ENCODE measurements at places on chromosomes 5 and 9.

- no peak for DNase-seq
Observed at GRCh38 chr9:79387101-79387835, 184.5 kb upstream of the TLE4 start.

DNA sequence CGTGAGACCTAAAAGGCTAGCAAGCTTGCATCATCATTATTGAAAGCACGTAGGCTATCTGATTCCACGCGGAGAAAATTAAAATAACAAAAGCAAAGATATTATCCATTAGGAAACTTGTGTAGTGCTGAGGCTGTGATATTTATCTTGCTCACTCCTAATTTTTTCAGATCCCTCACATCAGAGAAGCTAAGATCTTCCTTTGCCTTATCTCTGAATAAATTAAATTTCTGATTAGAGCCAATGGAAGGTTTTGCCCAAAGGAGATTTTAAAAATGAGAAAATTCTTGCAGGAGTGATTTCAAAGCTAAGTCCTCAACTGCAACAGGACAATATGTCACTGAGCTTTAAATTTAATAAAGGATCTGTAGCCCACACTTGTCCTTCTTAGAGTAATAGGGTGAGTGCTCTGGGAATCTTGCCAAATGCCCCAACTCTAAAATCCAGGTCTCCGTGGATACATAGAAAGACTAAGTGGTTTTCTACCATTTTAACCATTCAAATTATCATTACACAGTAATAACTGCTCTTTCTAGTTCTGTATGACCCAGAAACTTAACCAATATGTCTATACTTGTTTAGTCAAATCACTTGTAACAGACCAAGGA, 295.0 kb downstream of the CAAP1 start:
- DNase-seq, result no peak

DNA sequence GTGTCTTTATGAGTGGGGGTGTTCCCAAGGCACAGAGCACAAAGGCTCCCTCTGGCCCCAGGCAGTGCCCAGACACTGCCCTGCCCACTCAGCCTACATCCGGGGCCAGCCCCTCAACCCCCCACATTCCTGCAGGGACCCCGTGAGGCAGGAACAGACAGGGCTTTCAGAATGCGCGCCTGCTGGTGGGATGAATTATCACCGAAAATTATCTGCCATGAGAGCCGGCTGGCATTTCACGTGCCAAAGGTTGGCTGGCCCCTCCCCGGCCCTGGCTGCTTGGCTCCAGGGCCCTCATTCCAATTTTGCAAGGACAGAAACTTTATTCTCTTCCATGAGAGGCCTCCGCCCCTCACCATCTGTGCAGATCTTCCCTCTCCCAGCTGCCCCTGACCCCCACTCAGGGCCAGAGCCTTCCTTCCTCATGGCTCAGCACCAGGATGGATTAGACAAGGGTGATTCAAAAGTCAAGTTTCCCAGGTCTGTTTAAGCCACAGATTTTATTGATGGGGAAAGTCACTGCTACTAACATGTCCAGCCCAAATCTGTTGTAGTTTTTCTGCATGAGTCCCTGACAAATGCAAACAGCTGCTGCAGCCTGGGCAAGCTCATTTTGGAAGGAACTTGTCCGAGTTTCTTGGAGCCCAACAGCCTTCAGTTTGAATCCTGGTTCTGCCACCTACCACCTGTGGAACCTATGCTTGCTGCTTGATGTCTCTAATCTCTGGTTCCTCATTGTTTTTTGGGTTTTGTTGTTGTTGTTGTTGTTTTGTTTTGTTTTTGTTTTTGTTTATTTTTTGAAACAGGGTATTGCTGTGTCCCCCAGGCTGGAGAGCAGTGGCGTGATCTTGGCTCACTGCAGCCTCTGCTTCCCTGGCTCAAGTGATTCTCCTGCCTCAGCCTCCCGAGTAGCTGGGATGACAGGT, 32.3 kb upstream of the WDR38 start:
- no peak for DNase-seq

DNA sequence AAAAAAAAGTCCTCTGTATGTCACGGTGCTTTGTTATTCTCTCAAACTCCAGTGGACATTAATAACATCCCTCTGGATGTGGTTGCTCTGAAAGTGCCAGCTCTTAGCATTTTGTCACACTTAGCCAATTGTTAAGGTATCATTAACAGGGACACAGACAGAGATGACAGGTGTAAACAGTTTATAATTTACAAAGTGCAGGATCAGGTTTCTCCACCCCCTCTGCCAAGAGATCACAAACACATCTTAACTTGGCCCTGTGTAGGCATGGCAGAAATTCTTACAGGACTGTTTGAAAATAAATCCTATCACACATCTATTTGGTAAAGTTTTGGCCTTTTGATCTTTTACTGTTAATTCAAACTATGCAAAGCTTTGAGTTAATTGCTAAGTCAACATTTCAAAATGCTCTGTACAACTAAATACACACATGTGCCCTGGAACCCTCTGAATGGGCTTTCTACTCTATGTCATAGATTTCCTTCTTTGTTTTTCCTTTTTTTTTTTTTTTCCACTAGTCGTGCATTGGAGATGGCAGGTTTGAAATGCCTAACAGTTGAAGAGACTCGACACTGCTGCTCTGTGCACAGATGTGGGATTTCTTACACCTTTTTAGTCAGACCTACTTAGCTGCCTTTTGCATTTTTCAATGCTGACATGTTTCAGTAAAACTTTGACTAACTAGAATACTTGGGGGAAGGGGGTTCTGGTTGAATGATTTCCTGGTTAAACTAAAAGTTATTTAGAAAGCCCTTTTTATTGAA, 41.7 kb downstream of the SEMA6A start:
- DNase-seq, result no peak

- DNase-seq, result no peak
Observed at GRCh38 chr5:146026307-146027010, 78.9 kb downstream of the PLAC8L1 start.

GRCh38 chr5:59268756-59269415, 624.6 kb downstream of the PDE4D start:
- DNase-seq, result no peak

DNA sequence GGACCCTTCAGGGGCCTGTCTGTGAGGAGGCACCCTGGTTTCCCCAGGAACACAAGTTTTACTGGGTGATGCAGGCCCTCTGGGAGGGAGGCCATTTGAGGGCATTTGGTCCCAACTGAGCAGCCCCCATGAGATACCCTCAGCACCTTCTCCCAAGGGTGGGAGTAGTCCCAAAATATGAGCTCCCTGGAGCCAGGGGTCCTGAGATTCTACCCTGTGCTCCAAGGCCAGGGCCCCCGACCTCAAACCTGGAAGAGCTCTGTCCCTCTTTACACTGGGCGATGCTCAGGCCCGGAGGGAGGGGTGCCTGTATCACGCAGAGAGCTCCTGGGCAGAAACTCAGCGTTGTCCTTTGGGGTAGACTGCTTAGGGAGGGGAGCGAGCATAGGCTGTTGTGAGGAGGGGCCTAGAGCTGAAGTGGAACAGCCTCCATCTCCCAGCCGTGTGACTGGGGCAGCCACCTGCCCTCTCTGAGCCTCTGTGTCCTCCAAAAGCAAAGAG, 64.0 kb upstream of the SYNPO start:
- no peak for DNase-seq

GRCh38 chr5:152511120-152511519, 106.0 kb upstream of the NMUR2 start:
- DNase-seq, result no peak

- DNase-seq, result peak; percentile 58
Observed at GRCh38 chr5:36079200-36079781, 12.6 kb upstream of the UGT3A2 start.

DNA sequence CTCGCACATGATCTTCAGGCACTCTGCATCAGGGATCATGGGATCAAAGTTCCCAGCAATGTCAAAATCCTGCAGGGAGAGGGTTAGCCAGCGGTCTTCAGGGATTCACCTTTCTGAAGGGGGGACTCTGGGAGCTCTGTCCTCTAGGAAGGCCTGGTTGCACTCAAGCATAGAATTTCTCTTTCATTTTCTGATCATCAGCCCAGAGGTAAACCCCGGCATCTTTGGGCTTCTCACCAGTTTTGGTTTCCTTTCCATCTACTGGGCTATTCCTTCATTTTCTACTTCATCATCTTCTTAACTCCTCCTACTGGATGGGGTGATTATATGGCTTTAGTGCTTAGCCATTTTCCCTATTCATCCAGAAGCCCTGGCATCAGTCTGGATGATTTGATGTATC, 4.6 kb upstream of the DND1 start:
- DNase-seq, result no peak

DNA sequence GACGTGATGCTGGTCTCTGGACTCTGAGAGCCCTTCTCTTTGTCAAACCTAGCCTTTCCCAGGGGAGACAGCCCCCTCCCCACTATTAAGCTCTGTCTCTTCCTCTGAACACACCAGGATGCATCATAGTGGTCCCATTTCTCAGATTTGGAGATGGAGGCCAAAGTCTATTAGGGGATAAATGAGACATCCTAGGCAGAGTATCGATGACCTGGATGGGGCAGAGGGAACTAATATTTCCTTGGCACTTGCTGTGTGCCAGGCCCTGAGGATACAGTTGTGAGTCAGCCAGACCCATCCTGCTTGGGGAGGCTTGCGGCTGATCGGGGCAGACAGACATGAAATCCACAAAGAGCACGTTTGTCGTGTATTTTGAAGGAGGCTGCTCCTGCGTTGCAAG, 5.2 kb downstream of the DNM1 start:
- DNase-seq, result no peak

DNA sequence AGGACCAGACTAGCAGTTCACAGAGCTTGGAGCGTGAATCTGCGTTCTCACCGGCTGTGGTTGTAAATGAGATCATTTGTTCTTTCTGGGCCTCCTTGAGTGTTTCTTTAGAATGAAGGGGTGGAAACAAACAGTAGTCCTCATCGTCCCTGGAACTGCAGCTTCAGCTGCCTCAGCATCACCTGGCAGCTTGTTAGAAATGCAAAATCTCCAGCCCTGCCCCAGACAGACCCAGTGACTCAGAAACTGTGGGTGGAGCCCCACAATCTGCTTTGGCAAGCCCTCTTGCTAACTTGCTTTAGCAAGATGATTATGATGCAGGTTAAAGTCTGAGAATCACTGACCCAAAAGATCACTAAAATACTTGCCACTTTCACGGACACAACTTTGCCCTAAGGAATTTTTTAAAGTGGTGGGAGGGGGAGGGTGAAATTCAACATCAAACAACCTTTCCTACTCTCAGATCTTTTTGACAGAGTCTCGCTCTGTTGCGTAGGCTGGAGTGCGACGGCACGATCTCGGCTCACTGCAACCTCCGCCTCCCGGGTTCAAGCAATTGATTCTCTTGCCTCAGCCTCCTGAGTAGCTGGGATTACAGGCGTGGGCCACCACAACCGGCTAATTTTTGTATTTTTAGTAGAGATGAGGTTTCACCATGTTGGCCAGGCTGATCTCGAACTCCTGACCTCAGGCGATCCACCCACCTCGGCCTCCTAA, 86.0 kb downstream of the BRINP1 start:
- DNase-seq, result peak; percentile 78

DNA sequence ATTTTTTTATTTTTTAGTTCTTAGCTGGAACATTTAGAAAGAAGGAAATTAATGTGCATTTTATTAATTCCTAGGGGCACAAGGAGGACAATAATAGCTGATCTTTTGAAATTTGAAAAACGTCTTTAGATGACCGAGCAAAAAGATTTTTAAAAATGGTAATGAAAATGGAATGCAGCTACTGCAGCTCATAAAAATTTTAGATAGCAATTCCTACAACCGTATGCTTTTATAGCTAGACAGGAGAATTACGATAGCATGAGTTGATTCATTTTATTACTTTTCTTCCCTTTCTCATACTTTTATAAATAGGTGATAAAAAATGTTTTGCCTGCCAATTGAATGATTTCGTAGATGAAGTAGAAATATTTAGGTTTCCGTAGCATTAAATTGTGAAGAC, 13.7 kb upstream of the RUFY1 start:
- no peak for DNase-seq

- peak; percentile 84 for DNase-seq
Observed at GRCh38 chr9:121222524-121223171, 21.0 kb upstream of the RAB14 start.

- DNase-seq, result no peak
Observed at GRCh38 chr5:95883185-95884016, 60.9 kb upstream of the GLRX start.

GRCh38 chr9:2764353-2764752, 47.0 kb downstream of the KCNV2 start:
- DNase-seq, result no peak

DNA sequence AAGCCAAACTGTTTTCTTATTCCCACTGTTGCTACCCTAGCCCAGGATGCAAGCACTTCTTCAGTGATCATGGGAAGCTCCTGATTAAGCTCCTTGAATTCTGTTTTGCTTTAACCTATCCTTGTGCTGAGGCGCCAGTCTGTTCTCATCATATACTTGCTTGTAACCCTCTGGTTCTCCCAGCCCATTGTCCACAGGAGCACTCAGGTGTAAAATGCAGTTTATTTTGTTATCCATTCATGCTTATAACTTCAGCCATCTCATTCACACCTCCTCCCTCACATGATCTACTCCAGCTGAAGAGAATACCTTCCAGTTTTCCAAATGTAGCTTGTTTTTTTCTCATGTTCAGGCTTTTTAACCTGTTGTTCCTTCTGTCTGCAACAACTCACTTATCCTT, 402.1 kb upstream of the BRINP1 start:
- no peak for DNase-seq

DNA sequence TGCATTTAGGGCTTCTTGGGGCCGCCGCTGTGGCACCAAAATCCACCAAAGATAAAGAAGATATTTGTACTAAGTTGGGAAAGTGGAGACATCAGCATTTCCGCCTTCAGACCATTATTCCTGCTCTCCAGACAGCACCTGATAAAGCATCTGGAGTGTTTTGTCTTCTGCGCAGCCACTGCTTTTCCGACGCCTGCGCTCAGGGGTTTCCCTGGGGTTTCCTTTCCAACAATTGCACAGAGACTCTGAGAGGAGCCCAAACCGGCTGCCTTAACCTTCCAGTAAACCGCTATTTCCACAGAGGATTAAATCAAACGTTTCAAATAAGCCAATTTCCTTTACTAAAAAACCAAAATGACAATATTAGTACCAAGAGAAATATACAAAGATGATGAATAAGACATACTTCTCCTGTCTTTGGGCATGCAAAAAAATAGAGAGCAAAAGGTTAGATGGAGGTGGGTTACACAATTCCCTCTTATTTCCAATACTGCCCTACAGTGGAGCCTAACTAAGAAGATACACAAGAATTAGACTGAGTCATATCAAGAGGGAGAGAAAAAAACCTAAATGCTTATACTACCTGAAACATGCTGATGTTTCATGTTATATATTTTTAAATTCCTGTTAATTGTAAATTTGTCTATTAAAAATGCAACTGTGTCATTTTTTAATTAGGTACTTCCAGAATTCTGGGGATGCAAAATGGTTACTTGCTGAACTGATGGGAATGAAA, 98.4 kb downstream of the MAPKAP1 start:
- no peak for DNase-seq

DNA sequence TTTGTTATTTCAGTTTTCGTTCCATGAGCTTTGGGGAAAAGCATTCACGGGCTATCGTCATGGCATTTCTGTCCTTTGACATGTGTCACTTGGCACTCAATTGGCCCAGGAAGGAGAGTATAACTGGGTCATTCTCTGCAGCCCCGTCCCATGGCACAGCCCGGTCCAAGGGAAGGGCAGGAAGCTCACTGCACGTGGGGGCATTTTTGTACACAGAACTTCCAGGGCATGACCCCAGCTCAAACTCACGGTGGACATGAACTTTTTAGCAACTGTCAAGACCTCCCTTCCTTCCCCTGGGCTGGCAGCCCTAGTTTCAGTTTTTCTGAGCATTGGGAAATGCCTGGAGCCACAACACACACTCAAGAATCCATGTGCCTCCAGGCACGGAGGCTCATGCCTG, 161.6 kb upstream of the PANK3 start:
- no peak for DNase-seq

GRCh38 chr5:17872204-17872603, 237.9 kb downstream of the TAF11L14 start:
- no peak for DNase-seq

GRCh38 chr9:68502279-68502678, 38.4 kb downstream of the TMEM252 start:
- DNase-seq, result no peak
